HFFc6 (cell line): ENCODE measurements at places on chromosomes 4 and X. TPM values are rescaled to one million over a fixed set of nuclear protein-coding genes. Genes with fewer than 3 reads are reported as not detected.

The NAA11 gene
- not detected in 3 replicates for total RNA-seq

The HPGDS gene
- not detected in 3 replicates for total RNA-seq

DNA sequence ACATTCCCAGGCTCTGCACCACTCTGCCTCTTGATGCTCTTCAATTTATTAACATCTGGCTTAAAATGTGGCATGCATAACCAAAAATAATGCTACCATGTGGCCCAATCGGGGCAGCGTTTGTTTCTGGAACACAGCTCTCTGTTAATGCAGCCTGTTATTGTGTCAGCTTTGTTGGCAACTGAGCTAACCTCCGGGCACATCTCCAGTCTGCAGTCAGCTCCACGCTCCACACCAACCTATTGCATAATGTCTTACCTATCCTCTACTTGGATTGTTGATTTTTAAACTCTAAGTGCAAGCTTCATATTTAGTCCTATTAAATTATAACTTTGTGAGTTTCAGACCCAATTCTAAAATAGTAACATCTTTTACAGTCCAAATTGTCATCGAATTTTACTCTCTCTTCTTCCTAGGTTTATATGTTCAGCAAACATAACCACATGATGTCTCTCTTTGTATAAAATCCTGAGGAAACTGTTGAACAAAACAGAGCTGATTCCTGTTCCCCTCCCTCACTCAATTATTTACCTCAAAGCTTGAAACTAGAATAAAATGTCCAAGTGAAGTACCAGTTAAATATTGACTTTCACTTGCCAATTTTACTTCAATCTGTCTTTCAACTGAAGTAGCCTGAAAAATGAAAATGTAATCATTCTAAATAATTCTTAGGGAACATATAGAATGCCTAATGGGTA is 92.2 kb upstream of the RAPGEF2 start:
- no peak overlapping the region for H3K27ac ChIP-seq
- peaks cover 26% of the 10 kb centered on the region for H3K4me1 ChIP-seq
- no peak overlapping the region for H3K4me3 ChIP-seq
- no peaks in the 10 kb centered on the region for H3K27me3 ChIP-seq
- DNase-seq: peak; percentile 29

GRCh38 chr4:40808926-40809457 is 59.2 kb downstream of the NSUN7 start:
- no peak for DNase-seq
- H3K27me3 ChIP-seq: peaks cover 2% of the 10 kb centered on the region; the same call in 1 of the 2 replicates
- no peak overlapping the region for H3K4me3 ChIP-seq
- H3K27ac ChIP-seq: no peak overlapping the region
- peaks cover 13% of the 10 kb centered on the region for H3K36me3 ChIP-seq
- 0 out of 2 replicates have a peak, but pooled peaks cover 8% of the 10 kb centered on the region for H3K4me1 ChIP-seq

GRCh38 chr4:76696109-76696508 is 201.8 kb downstream of the SOWAHB start:
- peak overlapping the region; percentile 69 for H3K27ac ChIP-seq
- H3K36me3 ChIP-seq: peaks cover 13% of the 10 kb centered on the region
- H3K4me3 ChIP-seq: no peak overlapping the region
- peak; percentile 71 for DNase-seq
- no peaks in the 10 kb centered on the region; the same call in 1 of the 2 replicates for H3K27me3 ChIP-seq
- peaks cover 84% of the 10 kb centered on the region for H3K4me1 ChIP-seq

DNA sequence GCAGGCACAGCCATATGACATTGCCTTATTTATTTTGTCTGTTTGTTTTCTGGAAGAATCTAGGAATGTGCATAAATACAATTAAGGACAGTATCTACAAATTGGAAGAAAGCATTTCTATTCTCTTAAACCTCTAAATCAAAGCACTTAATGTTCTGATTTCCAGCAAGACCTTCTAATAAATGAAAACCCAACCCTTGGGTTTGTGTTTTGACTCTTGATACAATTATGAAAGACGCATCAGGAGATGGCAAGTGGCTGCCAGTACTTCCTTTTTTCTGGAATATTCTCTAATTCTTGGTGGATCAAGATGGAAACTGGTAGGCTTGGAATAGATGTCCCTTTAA is 437 bp upstream of the CPE start:
- DNase-seq: no peak
- peak overlapping the region; percentile 60; the same call in 1 of the 2 replicates for H3K4me3 ChIP-seq
- peaks cover 8% of the 10 kb centered on the region; the same call in 1 of the 2 replicates for H3K27me3 ChIP-seq
- H3K36me3 ChIP-seq: no peaks in the 10 kb centered on the region

GRCh38 chr4:27215220-27215826 is 354.7 kb downstream of the STIM2 start:
- H3K4me3 ChIP-seq: no peak overlapping the region
- H3K27me3 ChIP-seq: no peaks in the 10 kb centered on the region

The CXCR3 gene
- not detected in 3 replicates for total RNA-seq

DNA sequence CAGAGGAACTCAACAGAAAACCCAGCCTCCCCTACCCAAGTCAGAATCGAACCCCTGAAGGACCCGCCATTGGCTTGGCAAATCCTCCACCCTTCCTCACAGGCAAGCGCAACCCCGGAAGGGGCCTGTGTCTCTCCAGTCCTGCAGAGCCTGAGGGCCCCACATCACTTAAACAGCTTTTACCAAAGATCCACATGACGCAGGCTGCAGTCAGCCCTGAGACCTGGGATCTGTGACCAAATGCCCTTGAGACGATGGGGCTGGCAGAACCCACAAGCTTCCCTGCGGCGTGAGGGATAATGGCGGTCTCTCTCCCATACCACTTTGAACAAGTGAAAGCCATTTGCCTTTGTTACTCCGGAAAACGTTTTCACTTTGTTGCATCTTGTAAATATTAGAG is 54.9 kb downstream of the ACOX3 start:
- H3K4me1 ChIP-seq: no peaks in the 10 kb centered on the region
- no peak overlapping the region for H3K4me3 ChIP-seq
- H3K36me3 ChIP-seq: peaks cover 12% of the 10 kb centered on the region

- peaks cover 91% of the 10 kb centered on the region for H3K4me1 ChIP-seq
- peaks cover 1% of the 10 kb centered on the region; the same call in 1 of the 2 replicates for H3K27me3 ChIP-seq
- H3K27ac ChIP-seq: peak overlapping the region; percentile 90
- DNase-seq: peak; percentile 95
Observed at GRCh38 chr4:102815981-102816380, 11.4 kb downstream of the UBE2D3 start.

DNA sequence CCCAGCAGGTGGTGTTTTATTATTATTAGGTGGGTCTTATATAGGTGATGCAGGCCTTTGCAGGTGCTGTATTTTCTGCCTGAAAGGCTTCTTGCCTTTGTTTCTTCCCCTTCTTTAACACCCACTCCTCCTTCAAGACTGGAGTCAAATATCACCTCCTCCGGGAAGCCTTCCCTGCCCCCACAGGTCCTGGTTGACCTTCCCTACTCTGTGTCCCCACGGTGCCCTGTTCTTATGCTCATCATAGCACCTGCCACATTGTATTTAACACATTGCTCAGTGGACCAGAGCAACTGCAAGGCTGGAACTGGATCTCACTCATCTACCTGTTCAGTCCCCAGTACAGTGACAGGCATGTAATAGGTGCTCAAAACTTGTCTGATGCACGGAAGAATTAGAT is 39.8 kb upstream of the LGI2 start:
- no peak for DNase-seq
- no peaks in the 10 kb centered on the region for H3K36me3 ChIP-seq
- no peak overlapping the region for H3K4me3 ChIP-seq

The SUPT20HL1 gene
- total RNA-seq: not detected in 3 replicates

The ARMCX4 gene
- total RNA-seq: 12.5 to 14.7 TPM (median 13.1 TPM) in 3 replicates

The PNMA3 gene
- not detected in 3 replicates for total RNA-seq

The GIMD1 gene
- not detected in 3 replicates for total RNA-seq

DNA sequence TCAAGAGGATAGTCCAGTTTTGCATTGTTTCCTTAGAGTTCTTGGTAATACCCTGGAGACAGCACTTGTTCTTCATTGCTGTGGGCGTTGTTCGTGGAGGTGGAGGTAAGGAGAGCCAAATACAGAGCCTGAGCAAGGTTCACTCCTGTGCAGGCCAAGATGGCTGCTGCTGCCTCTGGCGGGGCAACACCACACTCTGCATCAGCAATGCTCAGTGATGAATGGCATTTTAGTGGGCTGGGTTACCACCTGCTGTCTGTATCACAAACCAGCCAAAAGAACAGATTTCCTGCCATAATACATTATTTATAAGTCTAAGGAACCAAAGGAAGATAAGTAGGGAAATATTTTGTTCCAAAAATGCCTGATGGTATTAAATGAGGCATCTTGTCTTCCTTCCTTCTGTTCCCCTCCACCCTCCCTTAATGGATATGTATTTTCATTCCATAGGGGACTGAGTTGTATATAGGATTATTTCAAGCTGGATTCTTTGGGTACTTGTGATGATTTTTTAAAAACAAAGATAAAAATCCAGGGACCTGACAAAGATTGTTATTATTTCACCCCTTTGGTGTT is 61.6 kb upstream of the LIMCH1 start:
- no peak overlapping the region for H3K27ac ChIP-seq
- H3K4me3 ChIP-seq: no peak overlapping the region
- no peaks in the 10 kb centered on the region; the same call in 1 of the 2 replicates for H3K36me3 ChIP-seq
- H3K27me3 ChIP-seq: peaks cover 8% of the 10 kb centered on the region
- no peak for DNase-seq
- H3K4me1 ChIP-seq: peaks cover 37% of the 10 kb centered on the region; the same call in 1 of the 2 replicates

GRCh38 chr4:6116696-6117285 is 83.6 kb downstream of the JAKMIP1 start:
- H3K27me3 ChIP-seq: peaks cover 3% of the 10 kb centered on the region; the same call in 1 of the 2 replicates
- H3K4me1 ChIP-seq: no peaks in the 10 kb centered on the region
- no peak overlapping the region for H3K4me3 ChIP-seq

The SPRY1 gene
- 0.41 to 1.8 TPM (median 1.4 TPM) in 3 replicates for total RNA-seq

- H3K4me1 ChIP-seq: peaks cover 30% of the 10 kb centered on the region
- no peaks in the 10 kb centered on the region for H3K27me3 ChIP-seq
- no peak for DNase-seq
- H3K4me3 ChIP-seq: no peak overlapping the region
- H3K27ac ChIP-seq: no peak overlapping the region
Observed at GRCh38 chr4:168717847-168718246, 221.0 kb downstream of the PALLD start.

- no peaks in the 10 kb centered on the region for H3K36me3 ChIP-seq
- 0 out of 2 replicates have a peak, but pooled peaks cover 5% of the 10 kb centered on the region for H3K4me1 ChIP-seq
- H3K4me3 ChIP-seq: no peak overlapping the region
- DNase-seq: no peak
- no peak overlapping the region for H3K27ac ChIP-seq
Observed at GRCh38 chr4:14193601-14194000, 566.1 kb upstream of the BOD1L1 start.

DNA sequence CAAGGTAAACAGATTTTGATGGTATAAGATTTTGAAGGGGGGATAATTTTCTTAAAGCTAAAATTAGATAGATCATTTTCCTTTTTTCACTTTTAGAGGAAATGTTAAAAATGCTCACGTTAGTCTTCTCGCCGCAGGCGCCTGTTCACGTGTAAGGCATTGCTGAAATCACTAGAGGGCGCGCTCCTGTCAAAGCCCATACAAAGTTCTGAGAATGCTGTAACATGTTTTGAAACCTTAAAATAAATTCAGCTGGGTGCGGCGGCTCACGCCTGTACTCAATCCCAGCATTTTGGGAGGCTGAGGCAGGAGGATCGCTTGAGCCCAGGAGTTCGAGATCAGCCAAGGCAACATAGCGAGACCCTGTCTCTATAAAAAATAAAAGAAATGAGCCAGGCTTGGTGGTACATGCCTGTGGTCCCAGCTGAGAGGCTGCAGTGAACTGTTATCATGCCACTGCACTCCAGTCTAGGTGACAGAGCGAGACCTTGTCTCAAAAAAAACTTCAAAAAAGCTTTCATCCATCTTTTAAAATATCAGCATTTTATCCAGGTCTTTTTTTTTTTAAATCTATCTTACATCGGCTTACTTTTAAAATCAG is 138.0 kb downstream of the RBMX2 start:
- peaks cover 9% of the 10 kb centered on the region for H3K27me3 ChIP-seq
- no peaks in the 10 kb centered on the region for H3K36me3 ChIP-seq
- no peak overlapping the region for H3K27ac ChIP-seq
- H3K4me3 ChIP-seq: no peak overlapping the region
- H3K4me1 ChIP-seq: no peaks in the 10 kb centered on the region

DNA sequence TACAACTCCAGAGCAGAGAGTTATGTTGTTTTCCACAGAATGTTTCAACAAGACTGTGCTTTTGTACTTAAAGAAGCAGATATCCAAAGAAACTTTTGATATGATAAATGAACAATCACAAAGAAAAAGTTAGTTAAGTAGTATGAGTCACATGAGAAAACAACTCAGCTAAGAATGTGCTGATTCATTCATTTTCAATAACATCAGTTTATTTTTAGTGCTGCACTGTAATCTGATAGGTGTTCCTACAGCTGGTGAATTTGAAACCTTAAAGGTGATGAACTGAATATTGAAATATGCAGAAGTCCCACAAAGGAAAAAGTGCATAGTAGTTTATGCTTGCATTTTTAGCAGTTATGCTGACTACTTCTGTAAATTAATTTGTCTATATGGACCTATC is 180.3 kb upstream of the TENM3 start:
- peak; percentile 68 for DNase-seq
- H3K36me3 ChIP-seq: no peaks in the 10 kb centered on the region
- H3K4me1 ChIP-seq: peaks cover 30% of the 10 kb centered on the region
- peak overlapping the region; percentile 78 for H3K27ac ChIP-seq
- peak overlapping the region; percentile 52 for H3K4me3 ChIP-seq
- H3K27me3 ChIP-seq: no peaks in the 10 kb centered on the region; the same call in 1 of the 2 replicates

GRCh38 chr4:40769266-40769665 is 19.5 kb downstream of the NSUN7 start:
- H3K36me3 ChIP-seq: no peaks in the 10 kb centered on the region
- no peaks in the 10 kb centered on the region for H3K4me1 ChIP-seq
- H3K27ac ChIP-seq: no peak overlapping the region
- H3K4me3 ChIP-seq: no peak overlapping the region
- H3K27me3 ChIP-seq: peaks cover 12% of the 10 kb centered on the region

DNA sequence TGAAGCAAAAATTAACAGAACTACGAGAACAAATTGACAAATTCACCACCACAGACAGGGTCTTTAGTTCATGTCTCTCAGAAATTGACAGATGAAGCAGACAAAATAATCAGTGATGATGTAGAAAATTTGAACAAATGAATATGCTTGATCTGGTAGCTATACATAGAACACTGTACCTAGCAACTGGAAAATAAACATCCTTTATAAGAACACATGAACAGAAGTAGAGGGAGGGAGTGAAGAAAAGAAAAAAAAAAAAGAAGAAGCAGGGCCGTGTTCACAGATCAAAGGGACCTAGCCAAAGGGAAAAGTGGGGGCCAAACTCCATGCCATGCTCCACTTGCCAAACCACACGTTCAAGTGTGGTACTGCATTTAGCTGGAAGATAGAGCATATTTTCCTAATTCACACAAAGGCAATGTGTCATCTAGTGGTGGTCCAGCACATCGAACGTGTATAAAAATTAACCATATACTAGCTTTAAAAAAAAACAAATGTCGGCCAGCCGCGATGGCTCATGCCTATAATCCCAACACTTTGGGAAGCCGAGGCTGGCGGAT is 5.6 kb upstream of the THOC2 start:
- H3K27me3 ChIP-seq: peaks cover 2% of the 10 kb centered on the region; the same call in 1 of the 2 replicates
- no peak overlapping the region for H3K27ac ChIP-seq
- peaks cover 18% of the 10 kb centered on the region for H3K4me1 ChIP-seq
- H3K4me3 ChIP-seq: no peak overlapping the region
